ENCODE measurements at places on chromosomes 4 and X.

GRCh38 chrX:112577146-112577545 is 102.6 kb downstream of the LHFPL1 start:
- DNase-seq: no peak

GRCh38 chr4:18749391-18749790 is 727.8 kb upstream of the LCORL start:
- DNase-seq: no peak

DNA sequence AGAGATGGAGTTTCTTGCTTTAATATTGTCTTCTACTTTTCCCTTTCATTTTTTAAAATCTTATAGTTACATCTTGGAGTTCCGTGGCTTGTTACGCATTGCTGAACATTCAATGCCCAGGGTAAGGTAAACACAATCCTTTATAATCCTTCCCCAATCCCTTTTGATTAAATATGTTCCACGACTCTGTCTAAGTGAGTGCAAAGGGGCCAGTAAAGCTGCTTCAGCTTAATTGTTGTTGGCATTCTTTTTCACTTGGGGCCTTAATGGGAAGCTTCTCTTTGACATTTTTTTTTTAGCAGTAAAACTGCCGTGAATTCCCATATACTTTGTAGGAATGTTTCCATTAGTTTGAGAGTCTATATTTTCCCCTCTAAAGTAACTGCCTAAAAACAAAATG is 1028.1 kb downstream of the C4orf33 start:
- no peak for DNase-seq

- no peak for DNase-seq
Observed at GRCh38 chr4:147633113-147633512, 15.9 kb downstream of the TMEM184C start.

DNA sequence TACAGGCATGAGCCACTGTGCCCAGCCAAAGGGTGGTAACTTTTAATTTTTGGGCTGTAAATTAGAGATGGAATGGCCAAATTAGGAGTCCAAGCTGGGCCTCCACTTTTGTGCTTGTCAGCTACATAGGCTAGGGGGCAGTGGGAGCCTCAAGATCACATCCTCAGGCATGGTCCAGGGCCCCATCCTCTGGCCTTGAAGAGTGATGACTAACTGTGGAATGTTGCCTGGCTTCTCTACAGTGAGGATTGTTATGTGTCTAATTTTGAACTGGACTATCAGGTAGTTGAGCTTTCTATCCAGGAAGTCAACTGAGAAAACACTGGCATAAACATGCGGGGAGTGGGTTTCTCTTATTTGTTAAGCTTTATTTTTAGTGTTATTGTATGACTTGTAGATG is 33.0 kb downstream of the CCNG2 start:
- no peak for DNase-seq

- no peak for DNase-seq
Observed at GRCh38 chrX:136163689-136164088, 16.4 kb downstream of the FHL1 start.

DNA sequence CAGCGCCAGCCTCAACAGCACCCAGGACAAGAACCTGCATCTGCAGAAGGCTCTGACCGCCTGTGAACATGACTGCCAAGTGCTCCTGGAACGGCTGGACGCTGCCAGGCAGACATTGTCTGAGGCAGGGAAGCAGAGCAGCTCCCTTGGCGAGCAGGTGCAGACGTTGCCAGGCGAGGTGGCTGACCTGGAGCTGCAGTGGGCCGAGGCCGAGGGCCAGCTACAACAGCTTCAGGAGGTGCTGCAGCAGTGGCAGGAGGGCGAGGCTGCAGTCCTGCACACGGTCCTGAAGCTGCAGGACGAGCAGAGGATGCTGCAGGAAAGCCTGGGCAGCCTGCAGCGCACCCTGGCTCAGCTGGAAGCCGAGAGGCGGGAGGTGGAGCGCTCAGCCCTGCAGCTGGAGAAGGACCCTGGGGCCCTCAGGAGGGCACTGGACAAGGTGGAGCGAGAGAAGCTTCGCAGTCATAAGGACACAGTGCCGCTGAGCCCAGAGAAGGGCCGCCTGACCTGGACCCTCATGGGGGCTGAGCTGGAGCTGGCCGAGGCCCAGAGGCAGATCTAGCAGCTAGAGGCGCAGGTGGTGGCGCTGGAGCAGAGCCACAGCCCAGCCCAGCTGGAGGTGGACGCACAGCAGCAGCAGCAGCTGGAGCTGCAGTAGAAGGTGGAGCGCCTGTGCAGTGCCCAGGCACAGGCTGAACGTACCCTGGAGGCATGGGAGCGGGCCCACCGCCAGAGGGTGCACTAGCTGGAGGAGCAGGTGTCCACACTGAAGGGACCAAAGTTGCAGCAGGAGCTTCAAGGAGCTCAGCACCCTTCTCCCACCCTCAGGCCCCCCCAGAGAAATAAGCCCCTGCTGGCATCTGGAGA is 16.4 kb downstream of the SMIM10L2A start:
- DNase-seq: no peak

DNA sequence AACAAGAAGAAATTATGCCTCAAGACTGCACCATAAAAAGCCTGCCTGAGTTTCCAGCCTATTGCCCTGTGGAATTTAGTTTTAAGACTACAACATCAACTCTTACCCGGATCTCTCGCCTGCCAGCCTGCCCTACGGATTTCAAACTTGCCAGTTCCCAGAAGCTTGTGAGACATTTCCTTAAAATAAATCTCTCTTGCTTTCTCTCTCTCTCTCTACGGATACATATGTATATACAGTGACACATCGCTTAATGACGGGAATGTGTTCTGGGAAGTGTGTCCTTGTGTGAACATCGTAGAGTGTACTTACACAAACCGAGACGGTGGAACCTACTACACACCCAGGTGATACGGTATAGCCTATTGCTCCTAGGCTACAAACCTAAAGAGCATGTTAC is 79.5 kb downstream of the CLNK start:
- DNase-seq: no peak

DNA sequence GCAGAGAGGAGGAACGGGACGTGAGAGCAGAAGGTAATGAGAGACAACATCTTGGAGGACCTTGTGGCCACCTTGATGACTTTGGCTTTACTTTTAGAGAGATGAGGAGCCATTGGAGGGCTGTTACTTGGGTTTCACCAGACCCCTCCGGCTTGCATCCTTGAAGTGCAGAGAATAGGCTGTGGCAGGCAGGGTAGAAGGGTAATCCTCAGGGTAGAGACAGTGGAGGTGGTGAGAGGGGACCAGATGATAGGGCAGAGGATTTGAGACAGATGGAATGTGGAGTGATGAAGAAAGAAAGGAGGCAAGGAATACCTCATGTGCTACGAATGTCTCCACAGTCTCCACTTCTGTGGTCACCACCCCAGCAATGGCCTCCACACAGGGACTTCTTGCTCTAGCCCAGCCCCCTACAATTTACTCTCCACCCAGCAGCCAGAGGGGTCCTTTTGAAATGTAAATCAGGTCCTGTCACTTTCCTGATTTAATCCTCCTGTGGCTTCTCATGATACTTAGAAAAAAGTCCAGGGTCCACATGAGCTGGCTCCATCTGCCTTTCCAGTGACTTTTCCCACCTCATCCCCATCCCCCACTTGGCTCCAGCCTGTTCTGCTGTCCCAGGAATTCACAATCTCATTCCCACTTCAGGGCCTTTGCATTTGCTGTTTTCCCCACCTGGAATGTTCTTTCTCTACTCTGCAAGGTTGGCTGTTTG is 115.0 kb downstream of the PJA1 start:
- DNase-seq: no peak

DNA sequence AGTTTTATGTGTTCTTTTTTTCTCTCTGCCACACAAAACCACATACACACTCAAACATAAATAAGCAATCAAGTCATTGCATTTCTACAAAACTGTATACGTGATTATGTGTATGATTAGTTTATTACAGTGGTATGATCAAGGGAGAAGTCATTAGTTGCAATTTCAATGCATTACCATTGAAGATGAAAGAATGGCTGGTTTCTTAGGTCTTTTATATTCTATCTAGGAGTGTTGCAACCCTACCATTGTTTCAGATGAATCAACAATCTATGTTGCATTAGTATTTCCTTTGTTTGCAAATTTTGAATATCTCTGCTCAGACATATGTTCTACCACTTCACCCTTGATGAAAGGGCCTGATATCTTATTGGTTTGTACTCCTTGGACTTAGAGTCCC is 6.8 kb downstream of the ANXA3 start:
- no peak for DNase-seq

DNA sequence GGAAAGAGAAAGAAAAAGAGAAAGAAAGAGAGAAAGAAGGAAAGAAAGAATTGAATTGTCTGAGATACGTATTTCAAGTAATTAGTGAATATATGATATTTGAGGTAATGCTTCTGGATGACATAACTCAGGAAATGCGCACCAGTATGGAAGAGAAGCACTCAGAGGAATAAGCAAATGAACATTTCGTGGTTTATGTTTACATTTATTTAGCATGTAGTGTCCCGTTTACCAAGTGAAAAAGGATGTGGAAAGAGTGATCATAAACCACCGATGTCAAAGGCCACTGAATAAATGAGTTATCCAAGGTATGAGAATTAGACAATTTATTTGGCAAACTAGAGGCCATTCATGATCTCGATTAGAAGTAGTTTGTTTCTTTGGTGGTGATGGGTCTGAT is 200.4 kb downstream of the ARAP2 start:
- DNase-seq: no peak

DNA sequence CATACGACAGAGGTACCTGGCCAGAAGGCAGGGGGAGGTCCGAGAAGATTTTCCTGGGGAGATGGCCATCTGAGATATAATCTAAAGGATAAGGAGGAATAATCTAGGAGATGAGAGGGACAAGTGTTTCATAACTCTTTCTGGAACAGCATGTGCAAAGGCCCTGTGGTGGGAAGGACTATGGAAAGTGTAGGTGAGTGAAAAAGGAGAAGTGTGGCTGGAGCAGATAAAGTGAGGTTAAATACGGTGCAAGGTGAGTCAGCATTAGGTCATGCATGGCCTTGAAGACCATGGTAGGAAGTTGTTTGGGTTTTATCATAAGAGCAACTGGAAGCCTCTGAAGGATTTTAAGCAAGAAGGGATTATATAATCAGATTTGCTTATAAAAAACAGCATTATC is 34.6 kb upstream of the MTM1 start:
- no peak for DNase-seq

GRCh38 chrX:47503151-47503550 is 20.1 kb upstream of the ZNF41 start:
- no peak for DNase-seq

DNA sequence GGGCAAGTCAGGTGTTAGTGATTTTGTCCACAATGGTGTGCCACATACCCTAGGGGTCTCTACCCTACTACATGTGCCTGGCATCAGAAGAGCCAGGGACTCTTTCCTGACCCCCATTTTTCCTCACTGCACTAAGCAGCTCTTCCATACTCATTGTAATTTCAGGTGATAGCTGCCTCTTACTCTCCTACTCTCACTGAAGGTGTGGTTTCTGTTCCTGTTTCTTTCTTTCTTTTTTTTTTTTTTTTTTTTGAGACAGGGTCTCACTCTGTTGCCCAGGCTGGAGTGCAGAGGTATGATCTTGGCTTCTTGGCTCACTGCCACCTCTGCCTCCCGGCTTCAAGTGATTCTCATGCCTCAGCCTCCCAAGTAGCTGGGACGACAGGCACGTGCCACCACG is 164.9 kb upstream of the USP9X start:
- no peak for DNase-seq

GRCh38 chrX:19334945-19335626 is 8.6 kb upstream of the PDHA1 start:
- DNase-seq: no peak

DNA sequence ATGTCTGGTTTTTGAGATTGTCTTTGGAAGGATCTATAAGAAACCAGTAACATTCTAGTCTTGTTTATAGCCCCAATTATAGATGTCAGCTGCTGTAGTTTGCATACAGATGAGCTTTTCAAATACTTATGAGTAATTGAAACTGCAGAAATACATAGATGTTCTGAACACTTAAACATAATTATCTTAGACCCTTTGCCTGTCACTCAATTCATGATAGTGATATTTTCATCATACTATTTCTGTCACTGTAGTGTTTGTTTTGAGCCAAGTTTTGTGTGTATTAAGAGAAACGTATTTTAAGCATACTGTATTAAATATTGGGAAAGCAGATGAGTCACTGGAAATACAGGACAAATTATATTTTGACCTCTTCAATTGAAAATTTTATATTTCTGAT is 69.8 kb upstream of the SMARCA5 start:
- DNase-seq: no peak

DNA sequence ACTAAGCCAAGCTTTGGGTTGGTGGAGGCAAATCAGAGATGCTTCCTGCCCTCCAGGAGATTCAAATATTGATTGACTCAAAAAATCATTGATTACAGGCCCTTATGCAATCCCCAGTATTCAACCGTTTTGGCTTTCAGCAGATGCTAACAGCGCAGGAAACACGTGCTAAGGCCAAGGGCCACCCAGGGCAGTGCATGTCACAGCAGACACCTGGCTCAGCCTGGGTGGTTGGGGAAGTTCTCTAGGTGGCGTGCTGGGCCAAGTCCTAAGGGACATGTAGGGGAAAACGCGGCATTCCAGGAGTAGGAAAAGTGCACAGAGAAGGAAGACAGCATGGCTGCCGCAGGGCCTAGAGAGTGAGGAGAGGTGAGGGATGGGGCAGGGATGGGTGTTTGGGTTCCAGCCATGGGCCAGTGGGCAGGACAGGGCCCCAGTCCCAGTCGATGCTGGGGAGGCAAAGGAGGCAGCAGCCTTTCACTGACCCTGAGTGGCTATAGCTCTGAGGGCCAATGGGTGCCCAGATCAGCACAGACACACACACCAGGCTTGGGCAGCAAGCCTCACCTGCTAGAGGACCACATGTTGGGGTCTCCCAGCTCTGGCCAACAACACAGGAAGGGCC is 239.1 kb downstream of the EVC2 start:
- no peak for DNase-seq

DNA sequence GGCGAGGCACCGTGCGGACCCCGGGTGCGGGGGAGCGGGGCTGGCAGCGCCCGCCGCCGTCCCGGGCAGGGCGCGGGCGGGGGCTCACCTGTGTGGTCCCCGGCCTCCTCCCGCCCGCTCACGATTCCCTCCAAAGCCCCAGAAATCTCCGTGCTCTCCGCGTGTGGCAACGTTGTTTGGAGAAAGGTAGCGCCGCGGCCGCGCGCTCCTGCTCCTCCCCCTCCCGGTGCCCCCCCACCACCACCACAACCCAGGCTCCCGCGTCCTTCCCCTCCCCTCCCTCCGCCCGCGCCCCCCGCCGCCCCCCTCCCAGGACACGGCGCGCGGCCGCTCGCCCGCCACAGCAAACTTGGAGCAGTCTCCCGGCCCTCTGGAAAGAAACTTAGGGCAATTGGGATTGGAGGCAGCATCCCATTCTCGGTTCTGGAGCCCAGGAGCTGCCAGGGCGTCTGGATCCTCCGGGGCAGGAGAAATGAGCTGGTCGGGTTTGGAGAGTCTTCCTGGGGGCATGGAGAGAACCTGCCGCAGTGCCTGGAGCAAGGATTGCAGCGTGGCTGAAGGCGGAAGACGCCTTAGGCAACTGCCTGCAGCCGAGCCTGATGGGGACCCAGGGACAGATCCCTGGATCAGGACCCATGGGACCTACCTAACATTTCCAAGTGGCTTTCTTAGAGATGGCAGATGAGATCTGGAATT is 855 bp downstream of the KLF3 start:
- DNase-seq: no peak
